ENCODE measurements at places on chromosomes 3 and 15. TPM values are rescaled to one million over a fixed set of nuclear protein-coding genes. Genes with fewer than 3 reads are reported as not detected.

PEX5L gene
- under 0.01 TPM for total RNA-seq

PROS1 gene
- total RNA-seq: 8.3 TPM

BFSP2 gene
- not detected for total RNA-seq

ARRDC4 gene
- total RNA-seq: 11.0 TPM

GRM2 gene
- 0.09 TPM for total RNA-seq

COL8A1 gene
- 197 TPM for total RNA-seq

C3orf49 gene
- total RNA-seq: not detected

ATP2B2 gene
- total RNA-seq: not detected

GABRR3 gene
- not detected for total RNA-seq

GPR87 gene
- total RNA-seq: 0.09 TPM

BUB1B gene
- 3.6 TPM for total RNA-seq

MCCC1 gene
- 17.8 TPM for total RNA-seq

ARHGEF26 gene
- total RNA-seq: 3.6 TPM

ARGFX gene
- not detected for total RNA-seq

LRRC57 gene
- 15.7 TPM for total RNA-seq
